ENCODE measurements at places on chromosomes 3 and 15.

- no peak for DNase-seq
Measured at GRCh38 chr15:74196175-74196574, 6.4 kb downstream of the STRA6 start.

GRCh38 chr3:48548729-48549705, 7.6 kb downstream of the PFKFB4 start:
- peak; percentile 78 for DNase-seq

GRCh38 chr15:100728371-100729201, 126.2 kb downstream of the ASB7 start:
- no peak for DNase-seq

GRCh38 chr3:196063971-196064370, 17.9 kb downstream of the TFRC start:
- DNase-seq, result no peak

DNA sequence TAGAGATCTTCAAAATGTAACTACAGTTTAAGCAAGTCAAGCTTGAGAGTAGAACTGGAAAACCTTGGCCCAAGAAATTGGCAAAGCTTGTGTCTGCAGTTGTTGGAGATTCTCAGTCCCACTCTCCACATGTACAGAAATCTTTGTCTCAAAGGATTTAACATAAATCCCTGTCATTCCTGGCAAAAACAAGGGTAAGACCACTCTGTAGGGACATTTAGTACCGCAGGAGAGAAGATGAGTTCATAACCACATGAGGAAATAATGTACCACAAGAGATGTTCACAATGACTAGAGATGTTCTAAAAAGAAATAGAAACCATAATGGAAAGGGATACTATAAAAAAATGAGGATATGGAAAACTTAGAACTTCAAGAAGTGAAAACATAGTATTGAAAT, 73.7 kb downstream of the RAB7A start:
- DNase-seq, result no peak

DNA sequence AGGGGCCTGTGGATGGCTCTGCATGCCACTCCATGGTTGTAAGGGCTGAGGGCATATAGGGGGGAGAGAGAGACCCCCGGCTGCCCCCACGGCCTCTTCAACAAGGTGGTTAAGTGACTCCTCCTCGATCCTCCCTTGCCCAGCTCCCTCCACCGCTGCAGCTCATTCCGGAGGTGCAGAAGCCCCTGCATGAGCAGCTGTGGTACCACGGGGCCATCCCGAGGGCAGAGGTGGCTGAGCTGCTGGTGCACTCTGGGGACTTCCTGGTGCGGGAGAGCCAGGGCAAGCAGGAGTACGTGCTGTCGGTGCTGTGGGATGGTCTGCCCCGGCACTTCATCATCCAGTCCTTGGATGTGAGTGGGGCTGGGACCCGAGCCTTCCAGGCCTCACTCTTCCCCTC, 6.5 kb downstream of the FES start:
- DNase-seq, result no peak

DNA sequence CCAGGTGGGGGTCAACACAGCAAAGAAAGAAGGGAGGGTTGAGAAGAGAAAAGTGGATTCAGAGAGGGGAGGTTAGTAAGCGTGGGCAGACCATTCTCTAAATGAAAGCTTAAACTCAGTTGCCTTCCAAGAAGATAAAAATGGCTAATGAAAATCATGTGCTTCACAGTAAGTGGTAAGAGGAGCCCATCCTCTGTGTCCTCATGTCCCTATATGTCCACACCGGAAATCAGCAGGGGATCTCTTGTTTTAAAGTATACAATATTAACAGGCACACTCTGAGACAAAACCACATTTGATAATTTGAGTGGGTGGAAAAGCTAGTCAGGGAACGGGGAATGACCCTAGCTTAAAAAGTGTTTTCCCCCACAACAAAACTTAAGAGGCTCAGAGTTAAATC, 4.4 kb upstream of the FOXP1 start:
- no peak for DNase-seq

DNA sequence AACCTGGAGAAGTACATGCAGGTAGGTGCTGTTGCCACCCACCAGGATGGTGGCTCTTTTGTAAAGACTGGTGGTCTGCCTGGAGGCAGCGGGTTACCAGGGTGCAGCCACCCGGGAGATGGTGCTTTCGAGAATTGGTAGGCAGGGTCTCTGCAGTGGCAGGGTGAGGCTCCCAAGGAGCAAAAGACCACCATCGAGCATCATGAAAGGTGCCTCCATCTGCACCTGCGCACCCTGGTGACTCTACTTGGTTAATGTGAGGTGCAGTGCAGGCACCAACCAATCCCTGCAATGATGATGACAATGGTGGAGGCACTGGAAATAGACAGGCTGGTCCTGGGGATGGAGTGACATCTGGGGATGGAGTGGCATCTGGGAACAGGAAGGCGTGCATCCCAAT, 236.7 kb downstream of the ADAMTS17 start:
- DNase-seq, result no peak

GRCh38 chr15:79299126-79299840, 11.6 kb upstream of the TMED3 start:
- no peak for DNase-seq

DNA sequence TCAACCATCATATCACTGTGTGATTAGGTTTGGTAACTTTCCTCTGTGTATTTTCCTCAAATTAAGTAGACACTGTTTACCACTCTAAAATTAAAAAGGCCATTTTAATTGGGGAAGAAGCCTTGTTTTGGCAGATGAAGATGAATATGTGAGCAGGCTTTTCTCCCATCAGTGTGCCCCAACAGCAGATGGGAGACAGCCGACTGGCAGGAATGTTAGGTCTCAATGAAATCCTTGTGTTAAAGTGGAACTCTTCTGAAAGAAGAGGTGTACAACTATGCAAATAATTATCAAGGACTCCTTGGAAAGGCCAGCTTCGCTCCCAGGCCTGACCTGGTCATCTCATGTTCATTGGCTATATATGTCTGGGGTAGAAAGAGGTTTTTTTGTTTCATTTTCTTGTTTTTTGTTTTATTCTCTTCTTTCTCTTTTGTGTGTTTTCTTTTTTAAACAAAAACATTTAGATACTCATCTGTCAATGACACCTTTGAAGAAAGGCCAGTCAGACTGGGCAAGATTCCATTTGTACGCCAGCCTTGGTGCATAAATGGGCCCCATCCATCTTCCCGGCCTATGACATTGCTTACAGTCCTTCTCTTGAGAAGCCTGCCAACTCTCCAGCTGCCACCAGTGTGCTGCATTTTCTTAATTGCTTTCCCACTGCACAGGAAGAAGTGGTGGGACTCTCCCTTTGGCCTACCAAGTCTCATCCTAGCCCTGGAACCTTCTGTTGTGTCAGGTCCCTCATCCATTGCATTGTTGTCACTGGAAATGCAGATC, 25.8 kb downstream of the LRTM1 start:
- no peak for DNase-seq

GRCh38 chr3:94459167-94459566, 396.3 kb downstream of the NSUN3 start:
- no peak for DNase-seq

DNA sequence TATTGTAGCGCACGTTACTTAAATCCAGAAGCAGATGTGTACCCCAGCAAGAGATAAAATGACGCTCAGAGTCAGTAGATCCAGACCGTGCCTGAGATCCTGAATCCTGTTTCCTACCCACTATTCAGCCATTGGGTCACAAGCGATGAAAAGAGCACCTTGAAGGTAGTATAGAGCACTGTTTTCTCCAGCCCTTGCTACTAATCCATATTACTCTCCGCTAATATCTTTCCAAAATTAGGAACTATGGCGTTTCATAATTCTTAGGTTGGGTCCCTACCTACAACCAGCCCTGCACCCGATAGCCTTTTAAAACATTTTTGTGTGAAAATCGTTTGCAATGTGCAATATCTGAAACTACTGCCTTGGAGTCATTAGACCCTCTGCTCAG, 596 bp downstream of the BTD start:
- no peak for DNase-seq

DNA sequence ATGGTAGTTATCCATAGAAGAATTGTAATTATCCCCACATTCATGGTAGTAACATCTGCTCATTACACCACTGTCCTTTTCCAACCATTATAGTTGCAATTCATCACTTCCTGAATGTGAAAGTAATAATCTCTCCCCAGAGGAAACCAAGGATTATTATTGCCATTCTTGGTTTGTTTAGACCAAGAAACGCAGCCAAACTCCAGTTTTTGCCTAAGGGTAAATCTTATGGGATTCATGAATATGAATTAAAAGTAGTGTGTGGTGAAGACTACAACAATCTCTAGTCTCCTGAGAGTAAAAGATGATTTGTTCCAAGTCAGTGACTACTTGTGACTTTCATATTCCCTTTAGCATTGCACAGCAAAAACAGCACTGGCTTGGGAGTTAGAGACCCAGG, 45.7 kb upstream of the ABI3BP start:
- DNase-seq, result no peak

DNA sequence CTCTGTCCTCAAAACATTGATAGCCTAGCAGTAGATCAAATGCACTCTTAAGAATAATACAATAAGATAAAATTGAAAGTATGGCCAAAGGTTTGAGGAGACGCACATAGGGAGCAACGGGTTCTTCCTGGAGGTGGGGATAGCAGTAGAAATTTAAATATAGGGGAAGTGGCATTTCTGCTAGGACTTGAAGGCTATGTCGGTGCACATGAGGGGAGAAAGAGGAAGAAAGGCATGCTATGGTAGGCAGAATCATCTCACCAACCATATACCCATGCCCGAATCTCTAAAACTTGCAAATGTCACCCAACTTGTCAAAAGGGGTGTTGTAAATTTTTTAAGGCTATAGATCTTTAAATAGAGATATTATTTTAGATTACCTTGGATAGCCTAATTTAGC, 735.1 kb upstream of the LMCD1 start:
- no peak for DNase-seq

- no peak for DNase-seq
Measured at GRCh38 chr3:197244751-197245150, 53.7 kb downstream of the DLG1 start.

- no peak for DNase-seq
Measured at GRCh38 chr3:127135241-127136023, 57.5 kb upstream of the PRR23E start.

GRCh38 chr3:40490916-40491315, 14.0 kb downstream of the ZNF619 start:
- no peak for DNase-seq

DNA sequence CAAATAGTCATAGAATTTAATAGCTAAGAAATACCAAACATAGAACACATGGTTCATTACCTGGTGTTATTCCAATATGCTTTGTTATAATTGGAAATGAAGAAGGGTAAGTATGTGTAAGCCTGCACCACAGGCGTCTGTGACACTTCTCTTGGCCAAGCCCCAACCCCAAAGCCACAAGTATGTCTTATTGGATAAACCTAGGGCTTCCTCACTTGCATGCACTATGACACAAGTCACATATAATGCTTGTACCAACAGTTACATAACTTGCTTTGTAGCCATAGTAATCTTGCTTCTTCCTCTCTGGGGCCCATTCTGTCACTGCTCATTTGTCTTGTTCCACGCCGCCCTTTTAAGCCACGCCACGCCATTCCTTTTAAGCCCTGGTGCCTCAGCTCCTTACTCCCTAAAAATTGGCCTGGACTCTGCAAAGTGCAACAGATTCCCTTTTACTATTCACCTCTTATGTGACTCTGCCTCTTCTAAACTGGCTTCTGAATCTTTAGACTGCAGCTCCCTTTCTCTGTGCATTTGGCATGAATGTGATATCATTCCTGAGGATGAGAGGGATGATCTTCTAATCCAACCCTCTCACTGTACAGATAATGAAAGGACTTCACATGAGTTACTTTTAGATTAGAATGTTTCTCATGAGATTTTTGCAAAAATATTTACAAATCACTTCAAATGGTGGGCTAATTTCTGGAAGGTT, 48.1 kb upstream of the EPHA3 start:
- no peak for DNase-seq

- no peak for DNase-seq
Measured at GRCh38 chr3:105772635-105773034, 96.2 kb downstream of the CBLB start.

- no peak for DNase-seq
Measured at GRCh38 chr15:39455471-39455991, 125.3 kb upstream of the THBS1 start.

DNA sequence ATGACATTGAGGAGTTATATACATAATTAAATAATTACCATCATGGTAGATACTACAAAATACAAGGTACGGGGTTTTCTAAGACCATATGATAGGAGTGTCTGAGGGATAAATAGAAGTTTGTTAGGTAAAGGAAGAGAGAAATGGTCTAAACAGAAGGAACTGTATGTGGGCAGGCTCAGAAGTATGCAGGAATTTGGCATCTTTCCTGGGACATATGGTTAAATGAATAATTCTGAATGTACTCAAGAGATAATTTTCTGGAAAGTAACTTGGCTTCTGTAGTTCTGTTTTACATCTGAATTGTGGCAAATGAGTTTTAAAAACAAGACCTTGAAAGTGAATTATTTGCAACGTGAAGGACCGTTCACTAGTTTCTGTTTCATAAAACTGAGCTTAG, 17.5 kb downstream of the LMCD1 start:
- no peak for DNase-seq

- no peak for DNase-seq
Measured at GRCh38 chr3:16940769-16941700, 56.3 kb downstream of the PLCL2 start.

- DNase-seq, result no peak
Measured at GRCh38 chr3:5293207-5293606, 105.7 kb downstream of the EDEM1 start.

- DNase-seq, result no peak
Measured at GRCh38 chr3:61057464-61057863, 193.8 kb downstream of the FHIT start.

- DNase-seq, result no peak
Measured at GRCh38 chr3:39255503-39256325, 24.1 kb downstream of the CX3CR1 start.

GRCh38 chr3:168495932-168496331, 400.2 kb upstream of the GOLIM4 start:
- no peak for DNase-seq

DNA sequence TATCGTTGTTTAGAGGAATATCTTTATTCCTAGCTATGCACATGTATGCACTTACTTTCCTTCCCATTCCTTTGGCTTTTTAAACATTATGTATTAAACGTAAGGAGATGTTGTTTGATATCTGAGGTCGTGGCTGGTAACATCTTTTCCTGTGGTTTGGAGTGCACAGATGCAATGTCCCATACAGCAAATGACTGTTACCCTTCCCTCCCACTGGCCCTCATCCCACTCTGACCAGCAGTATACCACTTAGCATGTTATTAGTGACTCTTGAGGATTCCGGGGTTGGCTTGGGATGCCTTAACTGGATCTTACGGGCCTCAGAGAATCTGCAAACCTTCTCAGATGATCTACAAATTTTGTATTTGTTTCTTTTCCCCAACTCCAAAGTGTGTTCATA, 34.5 kb downstream of the TGFBR2 start:
- no peak for DNase-seq
